Activated T-helper 1 cell treated with Interleukin-2 at 50 U/mL for 16 hours (primary cell): ENCODE measurements at places on chromosomes 12 and 14.

GRCh38 chr14:36394593-36394992 lies 74.2 kb upstream of the MBIP start:
- no peak for DNase-seq

DNA sequence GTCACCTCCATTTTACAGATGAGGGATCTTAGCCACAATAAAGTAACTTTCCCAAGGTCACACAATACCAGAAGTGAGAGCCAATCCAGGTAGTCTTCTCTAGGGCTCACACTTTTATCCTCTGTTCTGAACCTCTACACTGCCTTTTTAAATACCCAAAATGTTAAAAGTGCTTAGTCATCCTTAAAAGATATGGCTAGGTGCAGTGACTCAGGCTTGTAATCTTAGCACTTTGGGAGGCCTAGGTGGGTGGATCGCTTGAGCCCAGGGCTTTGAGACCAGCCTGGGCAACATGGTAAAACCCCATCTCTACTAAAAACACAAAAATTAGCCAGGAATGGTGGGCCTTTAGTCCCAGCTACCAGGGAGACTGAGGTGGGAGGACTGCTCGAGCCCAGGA lies 104.1 kb upstream of the PPP4R3A start:
- DNase-seq = no peak

GRCh38 chr12:47963340-47964040 lies at the start of gene TMEM106C:
TMEM106C (plus strand) TSS chr12:47963596; CDS start chr12:47964237, 641 bp downstream.
- DNase-seq = peak; percentile 89

DNA sequence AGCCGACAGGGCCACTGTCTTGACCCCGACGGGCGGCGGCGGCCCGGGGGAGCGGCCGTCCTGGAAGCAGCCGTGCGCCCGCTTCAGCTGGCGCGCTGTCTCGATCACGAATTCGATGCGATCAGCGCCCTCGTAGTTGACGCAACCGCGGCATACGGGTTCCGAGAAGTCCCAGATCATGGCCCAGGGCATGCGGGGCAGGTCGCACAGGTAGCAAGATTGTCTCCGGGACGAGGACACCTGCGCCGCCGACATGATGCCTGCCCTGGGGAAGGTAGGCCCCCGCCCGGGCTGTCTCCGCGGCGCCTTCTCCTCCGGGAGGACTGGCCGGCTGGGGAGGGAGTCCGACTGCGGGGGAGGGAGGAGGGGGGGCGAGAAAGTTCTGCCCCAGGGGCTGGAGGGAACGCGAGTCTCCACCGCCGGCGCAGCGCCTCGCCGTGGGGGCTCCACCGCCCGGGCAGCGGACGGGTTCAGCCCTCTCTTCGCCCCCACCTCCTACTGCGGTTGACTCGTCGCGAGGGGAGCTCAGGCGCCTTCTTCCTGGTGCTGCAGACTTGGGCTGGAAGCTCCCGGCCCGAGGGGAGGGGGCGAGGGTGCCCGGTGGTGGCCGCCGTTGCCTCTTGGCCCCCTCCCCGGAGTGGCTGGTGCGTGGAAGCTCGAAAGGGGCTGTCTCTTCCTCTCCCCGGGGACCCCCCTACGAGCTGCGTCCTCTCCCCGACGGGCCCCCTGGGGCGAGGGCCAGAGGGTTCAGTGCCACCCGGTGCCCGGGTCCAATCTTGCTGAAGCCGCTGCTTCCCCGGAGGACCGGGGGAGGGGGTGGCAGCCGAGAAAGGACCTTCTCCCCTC lies 747 bp downstream of the IRF2BPL start:
- peak; percentile 49 for DNase-seq

DNA sequence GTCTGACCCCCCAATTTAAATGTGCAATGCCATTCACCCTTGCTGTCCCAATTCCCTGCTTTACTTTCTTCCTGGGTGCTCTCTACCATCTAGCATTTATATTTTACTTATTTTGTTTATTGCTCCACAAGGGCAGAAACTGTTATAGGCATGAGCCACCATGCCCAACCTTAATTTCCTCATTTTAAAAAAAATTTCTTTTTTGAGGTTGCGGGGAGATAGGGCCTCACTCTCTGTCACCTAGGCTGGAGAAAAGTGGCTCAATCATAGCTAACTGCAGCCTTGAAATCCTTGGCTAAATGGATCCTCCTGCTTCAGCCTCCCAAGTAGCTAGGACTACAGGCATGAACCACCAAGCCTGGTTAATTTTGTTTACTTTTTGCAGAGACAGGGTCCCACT lies 13.0 kb downstream of the HPD start:
- DNase-seq = no peak
